ENCODE measurements at places on chromosomes 1 and 21.

- peak; percentile 84 for DNase-seq
Observed at GRCh38 chr1:16243936-16244649, 7.1 kb upstream of the CPLANE2 start.

- DNase-seq, result no peak
Observed at GRCh38 chr1:145997016-145997717, 788 bp upstream of the TXNIP start.

- no peak for DNase-seq
Observed at GRCh38 chr1:209023790-209024189, 559.7 kb upstream of the CAMK1G start.

DNA sequence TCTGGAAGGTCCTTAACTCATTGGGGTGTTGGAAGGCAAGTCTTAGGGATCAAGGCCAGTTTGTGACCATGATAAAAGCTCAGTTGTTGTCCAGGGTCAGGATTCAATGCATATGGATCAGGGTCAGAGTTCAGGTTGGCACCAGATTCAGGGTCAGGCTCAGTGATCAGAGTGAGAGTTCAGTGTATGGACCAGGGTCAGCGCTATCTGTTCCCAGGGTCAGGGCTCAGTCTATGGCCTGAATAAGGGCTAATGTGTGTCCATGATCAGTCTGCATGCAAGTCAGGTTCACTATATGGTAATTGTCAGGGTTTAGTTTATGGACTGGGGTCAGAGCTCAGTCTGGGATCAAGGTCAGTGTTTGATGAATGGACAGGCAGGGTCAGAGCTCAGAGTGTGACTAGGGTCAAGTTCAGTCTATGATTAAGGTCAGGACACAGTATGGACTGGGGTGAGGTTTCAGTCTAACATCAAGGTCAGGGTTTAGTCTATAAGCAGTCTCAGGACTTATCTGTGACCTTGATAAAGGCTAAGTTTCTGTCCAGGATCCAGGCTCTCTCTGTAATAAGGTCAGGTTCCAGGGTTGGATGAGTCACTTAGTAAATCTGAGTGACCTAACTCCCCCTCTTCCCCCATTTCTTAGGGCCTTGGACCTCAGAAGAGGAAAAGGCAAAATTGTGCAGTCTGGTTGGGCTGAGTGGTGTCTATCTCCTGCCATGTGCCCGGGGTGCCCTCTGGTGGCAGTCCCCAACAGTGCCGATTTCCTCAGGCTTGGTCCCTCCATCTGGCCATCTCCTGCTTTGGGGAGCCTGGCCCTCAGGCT lies 23.8 kb downstream of the KNCN start:
- DNase-seq, result peak; percentile 81

GRCh38 chr1:222781251-222781650 lies 33.6 kb upstream of the DISP1 start:
- DNase-seq, result no peak

GRCh38 chr1:28323720-28324119 lies 5.1 kb upstream of the MED18 start:
- no peak for DNase-seq

- no peak for DNase-seq
Observed at GRCh38 chr1:43334453-43335205, 3.0 kb upstream of the MPL start.

Measured in breast epithelium (tissue), 4 donors.